Mesothelial cell of epicardium (in vitro differentiated cells): ENCODE measurements at places on chromosomes 7 and 10. TPM values are rescaled to one million over a fixed set of nuclear protein-coding genes. Genes with fewer than 3 reads are reported as not detected.

GRCh38 chr7:494259-494687, 25.4 kb downstream of the PDGFA start:
- no peak for DNase-seq

DNA sequence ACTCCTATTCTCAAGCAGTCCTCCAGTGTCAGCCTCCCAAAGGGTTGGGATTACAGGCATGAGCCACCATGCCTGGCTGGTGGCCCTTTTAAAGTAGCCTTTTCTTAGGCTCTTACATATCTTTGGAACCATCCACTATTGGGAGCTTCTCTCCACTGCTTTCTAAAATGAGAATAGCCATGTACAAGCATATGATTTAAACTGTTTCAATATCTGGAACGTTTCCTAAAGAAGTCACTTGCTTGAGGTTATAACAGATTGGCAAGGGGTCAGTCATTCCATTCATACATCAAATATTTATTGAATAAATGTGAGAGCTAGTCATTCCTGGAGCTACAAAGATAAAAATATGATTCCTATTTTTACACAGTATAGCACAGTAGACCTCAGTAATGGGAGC, 97.4 kb upstream of the LRGUK start:
- DNase-seq: no peak

DNA sequence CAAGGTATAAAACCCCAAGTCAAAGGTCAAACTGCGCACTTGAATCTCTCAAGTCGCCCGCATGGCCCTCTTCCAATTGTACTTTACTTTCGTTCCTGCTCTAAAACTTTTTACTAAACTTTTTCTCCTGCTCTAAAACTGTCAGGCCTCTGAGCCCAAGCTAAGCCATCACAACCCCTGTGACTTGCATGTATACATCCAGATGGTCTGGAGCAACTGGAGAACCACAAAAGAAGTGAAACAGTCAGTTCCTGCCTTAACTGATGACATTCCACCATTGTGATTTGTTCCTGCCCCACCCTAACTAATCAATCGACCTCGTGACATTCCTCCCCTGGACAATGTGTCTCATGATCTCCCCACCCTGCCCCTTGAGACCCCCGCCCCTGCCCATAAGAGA, 35.6 kb upstream of the PIK3CG start:
- DNase-seq: no peak

The DENND2A gene
- total RNA-seq: 31.9 to 38.0 TPM (median 32.3 TPM) in 3 replicates
